ENCODE measurements at places on chromosomes 7 and 10.

DNA sequence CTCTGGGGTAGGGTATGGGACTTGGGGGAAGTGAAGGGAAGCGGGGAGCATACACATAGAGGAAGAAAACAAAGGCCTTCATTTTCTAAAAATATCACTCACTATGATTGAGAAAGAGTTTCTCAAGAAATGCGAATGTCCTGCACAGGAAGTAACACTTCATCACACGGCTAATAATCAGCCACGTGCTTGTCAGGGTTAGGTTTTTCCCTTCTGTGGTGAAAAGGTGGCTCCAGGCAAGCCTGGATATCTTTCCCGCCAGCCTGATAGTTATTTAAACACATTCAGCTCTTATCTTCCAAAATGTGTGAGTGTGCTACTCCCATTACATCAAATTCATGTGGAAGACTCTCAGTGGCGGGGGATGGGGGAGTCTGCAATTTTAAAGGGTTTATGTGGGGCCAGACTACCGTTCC lies 166.4 kb upstream of the ADO start:
- no peak for DNase-seq

GRCh38 chr10:53256623-53257022 lies 484.0 kb upstream of the MBL2 start:
- no peak for DNase-seq

- DNase-seq = no peak
These were observed 2.3 kb upstream of the PNPLA8 start for GRCh38 chr7:108528183-108528712.

DNA sequence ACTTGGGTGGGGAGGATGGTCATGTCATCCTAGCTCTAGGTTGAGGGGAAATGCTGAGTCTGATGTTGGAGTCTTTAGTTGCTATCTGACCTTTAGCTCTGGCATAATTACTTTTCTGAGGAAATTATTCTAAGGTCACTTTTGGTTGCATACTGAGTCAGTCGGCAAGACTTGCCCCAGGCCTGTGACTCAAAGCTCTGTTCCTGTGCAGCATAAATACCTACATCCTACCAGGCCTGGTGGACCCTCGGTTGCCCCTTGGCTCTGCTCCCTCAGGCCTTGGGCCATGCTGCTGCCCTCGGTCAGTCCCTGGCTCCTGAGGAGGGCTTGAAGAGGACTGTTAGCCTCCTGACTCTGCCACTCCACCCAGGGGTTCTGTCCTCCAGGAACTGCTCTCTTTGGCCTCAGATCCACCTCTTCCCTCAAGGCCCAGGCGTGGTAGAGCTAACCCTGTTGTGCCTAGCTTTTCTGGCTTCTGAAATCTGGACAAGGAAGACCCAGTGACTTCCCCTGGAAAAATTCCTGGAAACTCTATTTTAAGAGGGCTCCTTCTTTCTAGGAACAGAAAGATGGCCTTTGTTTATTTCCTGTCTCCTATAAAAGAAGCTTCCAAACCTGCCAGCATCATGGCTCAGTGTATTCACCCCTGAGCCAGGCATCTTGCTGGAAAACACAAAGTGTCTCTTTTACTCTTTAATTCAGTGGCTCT lies 71.2 kb downstream of the TMEM178B start:
- no peak for DNase-seq

- no peak for DNase-seq
These were observed 1.2 kb downstream of the NUB1 start for GRCh38 chr7:151342811-151343210.

GRCh38 chr10:87092861-87093631 lies 1.6 kb downstream of the GLUD1 start:
- DNase-seq = peak; percentile 59

DNA sequence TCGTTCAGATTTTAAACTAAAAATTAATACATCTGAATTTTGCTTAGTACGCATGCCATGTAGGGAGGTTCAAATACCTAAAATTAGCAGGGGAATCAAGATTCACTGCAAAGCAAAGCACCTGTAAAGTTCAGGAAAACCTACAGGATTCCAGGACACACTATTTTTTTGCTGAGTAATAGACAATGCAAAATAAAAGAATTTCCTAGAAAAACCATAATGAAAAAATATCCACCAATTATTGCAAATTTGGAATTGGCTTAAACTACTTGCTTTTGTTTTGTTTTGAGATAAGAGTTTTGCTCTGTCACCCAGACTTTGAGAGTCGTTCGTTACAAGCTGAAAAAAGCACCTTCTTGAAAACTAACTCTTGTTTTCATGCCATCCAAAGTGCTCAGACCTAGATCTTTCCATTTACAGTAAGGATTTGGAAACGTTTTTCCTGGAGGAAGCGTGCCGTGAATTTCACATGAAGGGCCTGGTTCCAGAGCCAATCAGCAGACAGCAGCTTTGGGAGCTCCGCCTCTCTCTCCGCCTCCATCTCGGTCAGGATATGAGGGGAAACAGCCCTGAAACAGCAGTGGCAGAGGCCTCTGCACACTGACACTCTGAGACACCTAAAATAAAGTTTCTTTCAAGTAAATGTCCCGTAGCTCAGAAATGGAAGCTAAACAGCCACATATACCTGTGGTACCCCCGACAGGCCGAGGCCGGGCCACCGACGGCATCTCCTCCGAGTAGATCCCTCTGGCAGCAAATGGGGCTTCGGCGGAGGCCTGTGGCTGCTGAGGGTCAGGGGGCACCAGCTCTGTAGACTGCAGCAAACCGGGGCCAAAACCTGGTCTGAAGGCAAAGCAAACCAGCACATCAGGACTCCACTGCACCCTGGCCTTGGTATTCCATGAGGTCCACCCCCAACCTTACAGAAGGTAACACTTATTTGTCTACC lies 45.9 kb upstream of the ATP6V0A4 start:
- DNase-seq = no peak
